Glutamatergic neuron (in vitro differentiated cells): ENCODE measurements at places on chromosomes 5 and 9. TPM values are rescaled to one million over a fixed set of nuclear protein-coding genes. Genes with fewer than 3 reads are reported as not detected.

GRCh38 chr5:88833371-88834130, 49.4 kb downstream of the MEF2C start:
- no peak for DNase-seq

- DNase-seq = peak; percentile 94
Observed at GRCh38 chr5:151659001-151659754, 27.5 kb downstream of the SPARC start.

DNA sequence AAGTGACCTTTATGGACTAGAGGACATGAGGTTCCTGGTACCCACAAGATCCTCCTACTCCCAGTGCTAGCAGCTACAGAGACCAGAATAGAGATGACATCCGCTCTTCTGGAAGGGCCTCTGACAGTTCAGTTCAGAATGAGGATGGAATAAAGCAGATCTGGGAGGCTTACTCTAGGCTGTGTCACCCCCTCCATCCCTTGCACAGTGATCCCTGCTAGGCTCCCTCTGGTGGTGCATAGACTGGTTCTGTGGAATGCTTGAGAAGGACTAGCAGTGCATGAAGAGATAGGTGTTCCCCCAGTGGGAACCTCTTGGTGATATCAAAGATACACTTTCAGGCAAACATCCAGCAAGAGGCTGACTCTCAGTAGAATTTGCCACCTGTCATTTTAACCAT, 83.0 kb downstream of the NPR3 start:
- no peak for DNase-seq

GRCh38 chr5:73288803-73289720, 116.1 kb downstream of the TMEM174 start:
- DNase-seq = no peak

Gene KCNIP1
- total RNA-seq = 0.47 TPM

DNA sequence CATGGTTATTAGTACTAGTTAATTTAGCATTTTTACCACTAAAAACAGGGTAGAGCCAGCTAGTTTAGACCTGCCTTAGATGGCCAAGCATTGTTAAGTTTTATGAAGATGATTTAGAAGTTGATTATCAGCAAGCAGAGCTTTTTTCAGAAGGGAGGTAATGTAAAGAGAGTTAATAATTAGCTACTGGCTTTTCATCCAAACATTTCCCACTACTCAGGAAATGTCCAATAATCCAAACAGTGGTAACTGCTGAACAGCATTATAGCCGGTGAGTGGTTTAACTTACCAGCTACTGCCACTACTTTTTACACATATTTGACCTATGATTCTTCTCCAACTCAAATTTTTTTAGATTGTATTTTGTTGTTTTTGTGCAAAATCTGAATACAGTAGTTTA, 1.7 kb downstream of the ITGA1 start:
- no peak for DNase-seq

DNA sequence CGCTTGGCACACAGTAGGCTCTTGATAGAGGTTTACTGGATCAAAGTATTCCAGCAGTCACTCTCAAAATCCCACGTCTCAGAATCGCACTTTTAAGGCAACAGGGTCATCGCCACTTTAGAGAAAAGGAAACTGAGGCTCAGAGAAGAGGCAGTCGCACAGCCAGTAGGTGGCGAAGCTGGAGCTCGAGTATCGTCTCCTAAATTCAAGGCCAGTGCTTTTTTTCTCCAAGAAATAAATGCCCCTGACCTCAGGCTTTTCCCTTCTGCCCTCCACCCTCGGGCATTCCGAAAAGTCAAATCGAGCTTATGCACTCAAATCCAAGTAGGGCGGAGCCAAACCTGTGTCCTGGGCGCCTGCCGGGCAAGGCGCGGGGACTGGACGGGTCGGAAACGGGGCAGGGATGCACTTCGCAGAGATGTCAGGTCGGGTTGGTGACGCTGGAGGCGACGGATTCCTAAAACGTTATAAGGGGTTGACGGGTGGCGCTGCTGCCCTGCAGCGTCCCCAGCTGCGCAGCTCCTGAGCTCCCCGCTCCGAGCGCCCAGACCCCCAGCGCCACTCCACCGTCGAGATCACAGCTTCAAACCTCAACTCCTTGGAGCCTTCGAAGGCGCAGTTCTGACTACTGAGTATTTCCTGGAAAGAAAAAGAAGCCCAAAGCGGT, 4.7 kb upstream of the FOXB2 start:
- DNase-seq = no peak

Gene SPACA9
- 5.0 TPM for total RNA-seq

DNA sequence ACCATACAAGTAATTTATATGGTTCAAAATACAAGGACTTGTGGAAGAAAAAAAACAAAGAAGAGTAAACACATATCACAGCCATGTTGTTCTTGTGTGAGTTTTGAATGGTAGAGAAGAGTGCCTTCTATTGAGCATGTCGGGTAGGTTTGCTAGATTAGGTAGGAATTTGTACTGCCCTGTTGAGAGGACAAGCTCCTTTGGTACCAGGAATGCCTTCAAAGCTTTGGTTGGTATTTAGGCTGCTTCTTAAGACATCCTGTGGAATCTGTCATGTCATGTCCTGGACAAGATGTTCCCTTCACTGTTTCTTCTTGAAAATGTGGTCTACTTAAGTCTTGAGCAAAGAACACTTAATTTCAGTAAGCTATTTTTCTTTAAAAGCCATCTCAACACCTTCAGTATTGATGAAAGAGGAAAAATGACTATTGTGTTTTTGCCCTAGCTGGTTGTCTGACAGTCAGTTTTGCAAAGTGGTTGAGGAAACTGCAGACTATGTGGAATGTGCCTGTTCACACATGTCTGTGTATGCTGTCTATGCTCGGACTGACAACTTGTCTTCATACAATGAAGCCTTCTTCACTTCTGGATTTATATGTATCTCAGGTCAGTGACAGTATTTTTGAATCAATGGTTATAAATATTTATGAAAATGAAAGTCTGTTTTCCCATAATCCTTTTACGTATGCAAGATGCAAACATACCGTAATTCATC, 296.9 kb downstream of the ADGRV1 start:
- DNase-seq = no peak

Gene GPR21
- 3.8 TPM for total RNA-seq

Gene SLC34A1
- not detected for total RNA-seq

GRCh38 chr5:31347552-31347905, 154.0 kb downstream of the CDH6 start:
- no peak for DNase-seq

DNA sequence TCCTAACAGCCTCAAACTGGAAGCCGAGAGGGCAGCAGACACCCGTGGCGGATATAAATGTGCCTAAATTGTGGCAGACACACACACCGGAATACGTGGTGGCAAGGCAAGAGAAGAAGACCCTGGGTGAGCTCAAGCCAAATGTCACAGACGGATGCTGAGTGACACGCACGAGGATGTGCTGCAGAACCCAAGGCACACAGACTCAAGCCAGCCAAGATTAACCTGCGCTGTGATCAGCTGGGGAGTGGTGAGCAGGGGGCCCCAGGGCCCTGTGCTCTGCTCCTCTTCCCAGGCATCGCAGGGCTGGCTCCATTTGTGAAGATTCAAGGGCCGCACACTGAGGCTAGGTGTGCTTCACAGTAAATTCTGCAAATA, 16.4 kb downstream of the SEMA4D start:
- DNase-seq = no peak

Gene TGFBI
- 2.3 TPM for total RNA-seq

Gene PCDHB1
- not detected for total RNA-seq

Gene PTGER4
- total RNA-seq = not detected

- peak; percentile 62 for DNase-seq
Observed at GRCh38 chr9:98807814-98808195, 335 bp downstream of the GALNT12 start.

GRCh38 chr5:40410231-40410861, 269.4 kb upstream of the PTGER4 start:
- no peak for DNase-seq

- no peak for DNase-seq
Observed at GRCh38 chr5:142811866-142812557, 41.8 kb downstream of the ARHGAP26 start.

DNA sequence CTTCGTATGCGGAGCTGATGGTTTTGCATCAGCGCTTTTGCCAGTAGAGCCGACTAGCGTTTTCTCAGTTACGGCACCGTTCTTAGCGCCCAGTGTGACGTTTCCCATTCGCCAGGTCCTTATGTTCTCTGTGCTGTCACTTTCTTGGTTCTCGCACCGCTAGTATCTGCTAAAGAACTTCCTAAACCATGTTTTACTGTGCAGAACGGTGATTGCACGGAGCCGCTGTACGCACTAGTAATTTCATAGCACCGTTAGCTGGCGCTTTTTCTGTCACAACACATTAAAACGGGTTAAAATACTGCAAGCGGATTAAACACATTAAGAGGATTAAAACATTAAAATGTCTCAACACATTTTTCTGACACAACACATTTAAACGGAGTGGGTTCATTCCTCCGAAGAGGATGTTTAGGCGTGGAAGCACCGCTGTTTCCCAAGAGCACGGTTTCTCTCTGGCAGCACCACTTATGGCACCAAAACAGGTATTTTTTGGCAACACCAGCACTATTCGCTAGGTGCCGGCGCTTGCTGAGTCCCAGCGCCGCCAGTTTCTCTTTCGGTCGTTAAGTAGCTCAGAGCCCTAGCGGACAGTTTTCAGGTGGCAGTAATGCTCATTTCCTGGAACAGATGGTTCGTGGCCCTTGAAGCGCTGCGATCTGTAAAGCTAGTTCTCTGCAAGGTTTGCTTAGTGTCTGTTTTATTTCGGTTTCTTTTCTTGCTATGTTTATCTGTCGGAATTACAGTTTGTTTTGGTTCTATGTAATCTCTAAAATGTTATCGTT, 20.3 kb downstream of the ANXA2R start:
- DNase-seq = peak; percentile 44

DNA sequence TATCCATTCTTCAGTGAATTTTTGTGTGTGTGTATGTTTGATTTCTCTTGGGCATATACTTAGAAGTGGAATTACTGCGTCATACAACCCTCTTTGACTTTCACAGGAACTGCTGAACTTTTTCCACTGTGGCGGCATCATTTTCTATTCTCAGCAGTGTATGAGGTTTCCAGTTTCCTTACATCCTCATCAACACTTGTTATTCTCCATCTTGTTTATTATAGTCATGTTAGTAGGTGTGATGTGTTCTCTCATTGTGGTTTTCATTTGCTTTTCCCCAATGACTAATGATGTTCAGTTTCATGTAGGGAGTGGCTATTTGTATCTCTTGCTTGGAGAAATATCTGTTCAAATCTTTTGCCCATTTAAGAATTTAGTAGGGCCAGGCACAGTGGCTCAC, 2.6 kb downstream of the ZNF79 start:
- DNase-seq = no peak

Gene RELL2
- total RNA-seq = 12.6 TPM

- no peak for DNase-seq
Observed at GRCh38 chr5:3301306-3301705, 294.3 kb upstream of the IRX1 start.

DNA sequence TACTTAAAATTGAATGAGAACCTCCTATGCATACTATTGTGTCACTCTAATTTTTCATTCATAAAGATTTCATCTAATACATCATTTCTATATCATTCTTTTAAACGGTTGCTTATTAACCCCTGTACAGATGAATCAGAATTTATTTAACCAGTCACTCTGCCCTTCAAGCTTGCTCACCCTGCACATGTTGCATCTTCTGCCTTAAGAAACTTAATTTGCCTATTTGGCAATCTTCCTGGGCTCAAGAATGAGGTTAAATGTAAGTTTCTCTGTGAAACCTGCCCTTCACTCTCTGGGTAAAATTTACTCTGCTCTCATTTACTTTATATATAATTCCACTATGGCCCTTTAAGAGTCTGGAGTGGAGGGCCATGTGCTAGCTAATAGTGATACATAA, 434.7 kb upstream of the ZNF608 start:
- DNase-seq = no peak

GRCh38 chr5:80083101-80083890, 48.1 kb downstream of the THBS4 start:
- no peak for DNase-seq

DNA sequence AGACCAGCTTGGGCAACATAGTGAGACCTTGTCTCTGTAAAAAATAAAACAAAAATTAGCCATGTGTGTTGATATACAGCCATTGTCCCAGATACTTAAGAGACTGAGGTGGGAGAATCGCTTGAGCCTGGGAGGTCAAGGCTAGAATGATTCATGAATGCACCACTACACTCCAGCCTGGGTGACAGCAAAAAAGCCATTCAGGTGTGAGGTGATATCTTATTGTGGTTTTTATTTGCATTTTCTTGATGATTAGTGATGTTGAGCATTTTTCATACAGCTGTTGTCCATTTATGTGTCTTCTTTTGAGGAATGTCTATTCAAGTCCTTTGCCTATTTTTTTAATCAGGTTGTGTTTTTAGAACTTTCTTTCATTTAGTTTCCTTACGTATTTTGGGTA, 23.2 kb downstream of the MTAP start:
- DNase-seq = no peak

Gene TRPM6
- 1.7 TPM for total RNA-seq

- no peak for DNase-seq
Observed at GRCh38 chr9:15059003-15059402, 148.8 kb upstream of the FREM1 start.

Gene SLC6A3
- 22.4 TPM for total RNA-seq

- DNase-seq = no peak
Observed at GRCh38 chr5:61130289-61130688, 32.0 kb downstream of the SMIM15 start.

- DNase-seq = no peak
Observed at GRCh38 chr9:18487611-18488010, 13.7 kb downstream of the ADAMTSL1 start.

- no peak for DNase-seq
Observed at GRCh38 chr5:34599471-34600117, 56.5 kb upstream of the RAI14 start.

Gene DMRTA1
- total RNA-seq = 30.1 TPM

DNA sequence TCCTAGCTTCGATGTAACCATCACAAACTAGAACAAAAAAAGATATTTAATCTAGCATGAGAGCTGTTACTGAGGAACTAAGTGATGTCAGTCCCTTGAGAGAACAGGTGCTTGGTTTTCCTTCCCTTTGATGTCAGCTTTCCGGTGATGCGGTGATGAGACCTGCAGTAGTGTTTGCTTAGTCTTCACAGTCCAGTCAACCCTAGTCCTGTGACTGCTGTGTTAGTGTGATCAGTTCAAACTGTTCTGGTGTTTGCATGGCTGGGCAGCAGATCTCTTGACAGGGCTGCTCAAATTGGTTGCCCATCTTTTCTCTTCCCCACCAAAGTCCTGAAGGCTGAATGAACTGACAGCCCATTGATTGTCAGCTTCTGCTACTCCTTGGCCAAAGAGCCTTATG, 608.6 kb upstream of the DAB2 start:
- no peak for DNase-seq

Gene GABBR2
- 116 TPM for total RNA-seq

DNA sequence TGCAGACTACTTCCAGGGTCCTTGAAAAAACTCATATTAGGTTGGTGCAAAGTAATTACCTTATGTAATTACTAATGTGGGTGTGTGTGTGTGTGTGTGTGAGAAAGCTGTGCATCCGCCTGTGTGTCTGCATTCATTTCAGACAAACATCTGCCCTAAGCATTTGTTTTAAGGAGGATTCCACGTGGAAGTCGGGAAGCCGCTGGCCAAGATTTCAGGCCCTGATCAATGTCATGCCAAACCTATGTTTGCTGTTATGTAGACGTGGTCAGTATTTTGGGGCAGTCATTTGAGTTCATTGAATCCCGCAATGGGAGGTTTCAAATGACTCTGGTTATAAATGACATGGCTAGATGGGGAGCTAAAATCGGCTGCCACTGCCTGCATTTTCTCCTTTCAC, 33.6 kb upstream of the BASP1 start:
- no peak for DNase-seq

Gene ANXA2R
- 1.6 TPM for total RNA-seq
